Occipital lobe (tissue), 3 donors: ENCODE measurements at places on chromosomes 4 and X. TPM values are rescaled to one million over a fixed set of nuclear protein-coding genes. Genes with fewer than 3 reads are reported as not detected.

DNA sequence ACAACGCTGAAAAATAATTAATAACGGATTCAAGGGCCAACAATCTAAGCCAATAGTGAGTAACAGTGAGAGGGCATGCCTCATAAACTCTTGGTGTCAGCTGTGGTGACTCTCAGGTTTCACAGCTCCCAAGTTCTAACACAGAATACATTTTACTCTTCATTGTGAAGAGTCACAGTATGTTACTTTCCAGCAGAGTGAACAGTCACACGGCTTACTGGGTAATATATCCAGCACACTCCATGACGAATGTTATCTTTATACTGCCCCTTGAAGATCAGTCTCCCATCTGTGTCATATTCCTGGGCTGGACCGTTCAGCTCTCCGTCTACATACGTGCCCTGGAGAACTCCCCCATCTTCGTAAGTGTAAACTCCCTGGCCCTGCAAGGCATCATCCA is 23.1 kb downstream of the SETD7 start:
- no peak for DNase-seq

GRCh38 chr4:161172396-161173026 is 991.3 kb downstream of the FSTL5 start:
- no peak for DNase-seq

DNA sequence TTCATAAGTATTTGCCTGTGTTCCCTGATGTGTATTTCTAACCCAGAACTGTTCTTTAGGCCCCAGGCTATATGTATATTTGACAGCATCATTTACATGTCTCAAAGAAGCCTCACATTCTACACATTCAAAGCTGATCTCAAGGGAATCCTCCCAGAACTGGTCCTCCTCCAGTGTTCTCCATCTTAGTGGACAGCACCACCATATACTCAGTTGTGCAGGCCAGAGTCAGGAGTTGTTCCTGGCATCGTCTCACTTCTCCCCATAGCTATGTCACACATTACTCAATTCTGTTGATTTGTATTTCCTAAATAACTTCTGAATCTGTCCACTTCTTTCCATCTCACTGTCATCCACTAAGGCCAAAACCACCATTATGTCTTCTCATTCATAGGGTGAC is 82.8 kb upstream of the TRPC3 start:
- DNase-seq = no peak

DNA sequence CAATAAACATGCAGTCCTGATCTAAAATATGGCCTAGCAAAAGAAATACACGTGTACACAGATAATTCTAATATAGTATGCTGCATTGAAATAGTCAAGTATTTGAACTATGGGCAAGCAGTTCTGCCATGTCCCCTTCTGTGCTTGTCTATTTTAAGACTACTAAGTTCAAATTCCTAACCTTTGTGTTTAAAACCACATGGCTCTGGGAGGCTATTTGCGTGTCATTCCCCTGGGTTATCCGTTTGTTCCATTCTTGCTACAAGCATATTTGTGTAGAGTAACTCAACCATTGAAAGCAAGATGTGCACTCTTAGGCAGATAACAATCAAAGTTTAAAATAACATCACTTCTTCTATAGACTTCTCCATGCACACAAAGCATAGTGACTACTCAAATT is 25.4 kb upstream of the TBC1D1 start:
- no peak for DNase-seq

DNA sequence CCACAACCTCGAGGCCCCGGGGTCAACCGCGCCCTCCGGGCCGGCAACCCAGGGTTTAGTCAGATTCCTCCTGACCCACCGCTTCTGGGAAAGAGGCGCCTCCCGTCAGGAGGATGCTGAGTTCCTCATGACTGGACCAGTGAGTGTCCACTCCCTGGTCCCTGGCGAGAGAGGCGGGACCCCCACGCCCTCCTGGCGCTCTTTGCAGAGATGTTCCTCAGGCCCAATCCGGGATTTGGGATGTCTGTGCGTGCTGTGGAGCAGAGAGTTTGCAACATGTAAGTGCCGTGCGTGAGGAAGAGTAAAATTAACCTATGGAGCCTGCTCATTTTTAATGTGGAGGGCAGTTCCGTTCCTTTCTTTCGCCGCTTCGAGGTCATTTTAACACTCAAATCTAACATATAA is 824 bp upstream of the UGDH start:
- no peak for DNase-seq

DNA sequence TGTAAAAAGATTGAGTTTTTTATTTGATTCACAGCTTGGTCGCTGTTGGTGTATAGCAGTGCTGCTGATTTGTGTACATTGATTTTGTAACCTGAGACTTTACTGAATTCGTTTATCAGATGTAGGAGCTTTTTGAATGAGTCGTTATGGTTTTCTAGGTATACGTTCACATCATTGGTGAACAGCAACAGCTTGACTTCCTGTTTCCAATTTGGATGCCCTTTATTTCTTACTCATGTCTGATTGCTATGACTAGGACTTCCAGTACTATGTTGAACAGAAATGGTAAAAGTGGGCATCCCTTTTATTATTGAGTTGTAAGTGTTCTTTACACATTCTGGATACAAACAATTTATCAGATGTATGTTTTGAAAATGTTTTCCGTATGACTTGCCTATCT is 76.0 kb downstream of the ADGRG4 start:
- no peak for DNase-seq

- peak; percentile 11 for DNase-seq
Measured at GRCh38 chr4:122826553-122827257, at the start of gene FGF2. Gene FGF2, plus strand, starts transcription at chr4:122826831. Its CDS starts 344 bp downstream, at chr4:122827175.

DNA sequence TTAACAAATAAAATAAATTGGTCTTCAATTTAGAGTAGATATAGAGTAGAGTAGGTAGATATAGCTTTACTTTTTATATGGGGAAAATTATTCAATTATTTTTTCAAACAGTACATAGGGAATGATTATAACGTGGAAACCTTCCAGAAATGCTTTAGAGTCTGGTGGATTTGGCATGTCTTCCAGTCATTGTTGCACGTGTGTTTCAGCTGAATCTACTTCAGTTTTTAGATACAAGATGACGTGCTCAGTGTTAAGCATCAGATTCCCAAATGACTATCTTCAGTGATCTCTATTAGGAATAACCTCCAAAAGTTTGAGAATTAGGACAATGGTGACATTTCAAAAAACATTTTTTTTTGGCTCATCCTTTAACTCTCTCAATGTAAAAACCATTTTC is 616.9 kb downstream of the ANKRD50 start:
- DNase-seq = no peak

DNA sequence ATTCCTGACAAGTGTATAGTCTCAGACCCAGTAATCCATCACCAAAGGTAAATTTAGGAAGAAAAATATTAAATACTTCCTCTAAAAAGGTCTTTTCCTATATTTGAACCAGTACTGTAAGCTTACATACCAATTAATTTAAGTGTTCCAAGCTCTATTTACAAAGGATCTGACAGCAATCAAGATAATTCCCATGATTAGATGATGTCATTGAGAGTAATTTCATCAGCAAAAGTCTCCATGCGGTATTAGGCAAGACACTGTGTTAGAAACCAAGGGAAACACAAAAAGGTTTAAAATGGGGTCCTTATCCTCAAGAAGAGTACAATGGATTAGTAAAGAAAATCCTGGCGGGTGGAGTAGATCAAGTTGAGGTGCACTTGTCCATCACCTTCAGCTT is 198.5 kb downstream of the PRDM5 start:
- DNase-seq = no peak

- DNase-seq = no peak
Measured at GRCh38 chr4:126071346-126072333, 756.9 kb downstream of the FAT4 start.

DNA sequence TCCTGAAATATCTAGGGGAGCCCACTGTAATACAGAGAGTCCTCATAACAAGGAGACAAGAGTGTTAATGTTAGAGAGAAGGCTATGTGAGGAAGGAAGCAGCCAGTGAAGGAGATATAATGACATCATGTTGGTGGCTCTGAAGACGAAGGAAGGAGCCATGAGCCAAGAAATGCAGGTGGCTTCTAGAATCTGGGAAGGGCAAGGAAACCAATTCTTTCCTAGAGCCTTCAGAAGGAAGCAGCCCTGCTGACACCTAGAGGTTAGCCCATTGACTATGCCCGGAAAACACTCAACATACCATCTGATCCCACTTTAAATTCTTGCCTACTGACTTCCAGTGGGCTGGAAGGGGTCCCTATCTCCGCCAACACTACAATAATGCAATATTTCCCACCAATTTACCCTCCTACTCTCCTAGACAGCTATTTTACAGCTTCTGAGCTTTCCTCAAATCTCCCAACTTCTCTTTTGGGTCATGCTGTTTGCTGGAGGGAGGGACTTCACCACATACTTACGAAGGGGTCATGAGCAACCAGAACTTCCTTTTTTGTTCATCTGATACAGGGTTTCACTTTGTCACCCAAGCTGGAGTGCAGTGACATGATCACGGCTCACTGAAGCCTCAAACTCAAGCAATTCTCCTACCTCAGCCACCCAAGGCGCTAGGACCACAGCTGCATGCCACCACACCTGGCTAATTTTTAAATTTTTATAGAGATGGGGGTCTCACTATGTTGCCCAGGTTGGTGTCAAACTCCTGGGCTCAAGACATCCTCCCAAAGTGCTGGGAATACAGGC is 25.2 kb upstream of the G3BP2 start:
- DNase-seq = no peak

DNA sequence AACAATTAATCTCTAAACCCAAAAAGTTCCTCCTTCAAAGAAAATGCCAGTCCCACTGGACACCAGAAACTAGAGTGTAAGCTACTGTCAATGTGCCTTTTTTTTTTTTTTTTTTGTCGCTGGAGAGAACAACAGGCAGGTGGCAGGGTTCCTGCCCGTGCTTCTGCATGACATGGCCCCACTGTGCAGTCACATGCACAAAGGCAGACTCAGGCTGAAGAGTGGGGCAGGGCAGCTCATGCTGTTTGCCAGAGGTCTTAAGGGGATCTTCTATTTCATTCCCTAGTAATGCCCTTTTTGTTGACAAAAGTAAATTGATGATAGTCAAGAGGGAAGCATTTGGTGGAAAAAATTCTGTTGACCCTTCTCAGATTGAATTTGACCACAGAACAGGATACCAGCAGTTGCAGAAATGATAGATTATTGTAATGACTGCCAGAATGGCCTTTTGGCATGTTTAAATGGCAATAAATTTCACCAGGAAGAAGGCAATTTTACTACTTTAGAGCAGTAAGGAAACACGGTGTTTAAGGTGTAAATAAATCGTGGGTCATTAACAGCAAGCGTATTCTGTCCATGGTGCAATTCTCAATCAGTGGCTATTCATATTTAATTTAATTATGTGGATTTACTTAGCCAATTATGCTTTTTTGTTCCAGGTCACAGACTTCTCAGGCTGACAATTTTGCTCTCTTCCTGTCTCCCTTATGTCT is 80.9 kb downstream of the NKX6-1 start:
- no peak for DNase-seq

- DNase-seq = no peak
Measured at GRCh38 chr4:15444879-15445547, 17.2 kb downstream of the C1QTNF7 start.

DNA sequence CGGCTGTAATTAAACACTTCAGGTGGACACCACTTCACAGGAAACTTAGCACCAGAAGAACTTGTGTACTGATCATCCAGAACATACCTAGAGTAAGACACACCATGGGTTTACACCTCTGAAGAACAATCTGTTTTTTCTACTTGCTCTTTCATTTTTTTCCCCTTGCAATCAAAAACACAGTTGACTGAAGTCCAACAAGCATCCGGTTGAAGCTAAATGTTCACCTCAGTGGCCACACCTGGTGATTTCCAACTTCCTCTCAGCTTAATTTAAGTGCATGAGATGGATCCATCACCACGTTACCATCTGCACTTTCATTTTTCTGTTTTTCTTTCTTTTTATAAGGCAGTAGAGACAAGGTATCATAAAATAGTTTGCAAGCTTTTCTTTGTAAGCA is 4.9 kb upstream of the TXK start:
- no peak for DNase-seq

- no peak for DNase-seq
Measured at GRCh38 chrX:153400146-153401132, 711 bp downstream of the PNMA6E start.

DNA sequence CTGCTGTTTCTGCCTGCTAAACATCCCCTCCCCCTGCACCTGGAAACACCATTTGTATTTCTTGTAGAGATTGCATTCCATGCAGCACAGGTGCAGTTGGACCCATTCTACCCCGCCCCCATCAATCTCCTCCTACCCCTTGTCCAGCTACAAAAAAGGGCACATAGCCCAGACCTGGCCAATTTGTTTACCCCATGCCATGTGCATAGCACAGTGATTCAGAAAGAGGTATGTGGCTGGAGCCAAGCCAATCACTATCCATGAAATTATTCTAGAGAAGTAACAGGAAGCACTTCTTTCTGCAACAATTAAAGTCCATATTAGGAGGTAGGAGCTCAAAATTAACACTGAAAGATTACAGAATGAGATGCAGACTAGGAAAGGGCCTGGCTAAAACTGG is 20.2 kb upstream of the TMEM184C start:
- DNase-seq = no peak

- no peak for DNase-seq
Measured at GRCh38 chr4:106695501-106696262, 327.1 kb upstream of the GIMD1 start.

- DNase-seq = no peak
Measured at GRCh38 chrX:108020631-108021030, 24.2 kb upstream of the VSIG1 start.

GRCh38 chr4:183843248-183843671 is 61.8 kb upstream of the STOX2 start:
- no peak for DNase-seq

DNA sequence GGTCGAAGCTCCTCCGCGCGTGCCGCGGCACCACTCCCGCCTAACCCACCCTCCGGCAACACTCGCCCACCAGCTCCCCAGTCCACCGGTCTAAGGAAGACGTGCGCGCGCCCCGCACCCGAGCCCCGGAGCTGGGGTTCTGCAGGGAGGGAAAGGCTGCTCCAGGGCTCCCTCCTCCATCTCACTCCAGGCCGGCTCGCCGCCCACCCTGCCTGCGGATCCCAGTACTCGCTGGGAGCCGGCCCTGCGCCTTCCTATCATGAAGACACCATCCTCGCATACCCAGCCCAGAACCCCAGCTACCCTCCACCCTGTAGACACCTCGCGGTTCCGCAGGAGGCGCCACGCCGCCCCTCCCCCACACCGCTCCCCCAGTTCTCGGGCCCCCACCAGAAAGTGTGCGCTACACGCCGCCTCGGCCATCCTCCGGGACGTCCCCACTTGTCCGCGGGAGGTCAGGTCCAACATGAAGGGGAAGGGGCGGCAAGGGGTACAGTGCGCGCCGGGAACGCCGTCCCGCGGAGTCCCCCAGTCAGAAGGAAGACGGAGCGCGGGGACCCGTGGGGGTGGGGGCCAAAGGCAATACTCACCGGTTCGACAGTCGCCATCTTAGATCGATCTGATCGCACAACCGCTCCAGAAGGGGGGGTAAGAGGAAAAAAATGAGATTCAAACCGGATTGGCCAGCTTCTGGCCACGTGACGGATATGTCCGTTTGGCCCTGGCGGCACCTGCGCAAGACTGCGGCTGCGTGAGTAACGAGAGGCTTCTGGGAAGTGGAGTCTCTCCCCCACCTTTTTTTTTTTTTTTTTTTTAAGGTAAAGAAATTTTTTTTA is at the start of gene EIF4E:
EIF4E (minus strand) TSS at position 629 of the 836 bp plus-strand sequence; CDS start at position 608, 21 bp downstream.
- DNase-seq = peak; percentile 91

- DNase-seq = no peak
Measured at GRCh38 chrX:109261279-109261678, 220.6 kb downstream of the GUCY2F start.

GRCh38 chr4:173934933-173935620 is 348.4 kb downstream of the FBXO8 start:
- no peak for DNase-seq

MAOA gene
- total RNA-seq = 11.9 TPM

REPS2 gene
- total RNA-seq = 37.7 TPM

NPY1R gene
- total RNA-seq = 163 TPM

BRS3 gene
- not detected for total RNA-seq

YY2 gene
- total RNA-seq = 0.94 TPM

RRAGB gene
- 62.1 TPM for total RNA-seq

SATL1 gene
- 1.2 TPM for total RNA-seq

XAGE2 gene
- not detected for total RNA-seq
